ENCODE measurements at places on chromosomes 7 and 10.

- no peaks in the 10 kb centered on the region for H3K4me1 ChIP-seq
- H3K27me3 ChIP-seq, result no peaks in the 10 kb centered on the region
- DNase-seq, result no peak
- no peaks in the 10 kb centered on the region for H3K36me3 ChIP-seq
- no peak overlapping the region for H3K4me3 ChIP-seq
Observed at GRCh38 chr10:2476812-2477553, 590.4 kb upstream of the PFKP start.

DNA sequence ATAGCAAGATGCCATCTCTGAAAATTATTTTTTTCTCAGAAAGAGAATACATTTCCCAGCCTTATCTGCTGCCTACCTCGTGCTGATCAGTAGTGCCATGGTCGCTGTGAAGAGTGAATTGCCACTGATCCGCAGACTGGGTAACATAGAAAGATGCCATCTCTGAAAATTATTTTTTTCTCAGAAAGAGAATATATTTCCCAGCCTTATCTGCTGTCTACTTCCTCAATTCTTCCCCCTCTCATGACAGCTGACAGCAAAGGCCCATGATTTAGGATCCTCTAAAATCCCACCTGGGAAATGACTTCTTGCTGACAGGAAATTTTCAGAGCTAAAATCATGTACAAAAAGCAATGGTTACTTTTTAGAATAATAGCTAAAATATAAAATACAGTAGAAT is 92.5 kb upstream of the AHR start:
- no peak overlapping the region for H3K4me3 ChIP-seq
- H3K27ac ChIP-seq, result no peak overlapping the region
- H3K36me3 ChIP-seq, result no peaks in the 10 kb centered on the region
- no peaks in the 10 kb centered on the region for H3K4me1 ChIP-seq
- H3K27me3 ChIP-seq, result no peaks in the 10 kb centered on the region
- no peak for DNase-seq

DNA sequence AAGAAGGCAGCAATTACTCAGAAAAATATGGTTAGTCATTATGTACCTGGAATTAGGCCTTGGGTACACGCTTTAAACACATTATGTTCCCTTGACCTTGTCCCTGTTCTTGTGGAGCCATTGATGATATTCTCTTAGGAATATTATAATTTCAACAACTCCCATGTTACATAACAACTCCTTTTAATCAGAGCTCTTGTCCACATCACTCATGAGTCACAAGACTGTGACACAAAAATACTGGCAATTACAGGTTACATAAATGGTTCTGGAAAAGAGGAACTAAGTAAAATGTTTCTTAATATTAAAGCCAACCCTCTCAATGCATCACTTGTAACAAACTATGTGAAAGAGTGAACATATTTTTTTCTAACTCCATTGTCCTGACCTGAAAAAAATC is 143.8 kb upstream of the PCLO start:
- no peaks in the 10 kb centered on the region for H3K36me3 ChIP-seq
- no peaks in the 10 kb centered on the region for H3K27me3 ChIP-seq
- H3K4me1 ChIP-seq, result no peaks in the 10 kb centered on the region

DNA sequence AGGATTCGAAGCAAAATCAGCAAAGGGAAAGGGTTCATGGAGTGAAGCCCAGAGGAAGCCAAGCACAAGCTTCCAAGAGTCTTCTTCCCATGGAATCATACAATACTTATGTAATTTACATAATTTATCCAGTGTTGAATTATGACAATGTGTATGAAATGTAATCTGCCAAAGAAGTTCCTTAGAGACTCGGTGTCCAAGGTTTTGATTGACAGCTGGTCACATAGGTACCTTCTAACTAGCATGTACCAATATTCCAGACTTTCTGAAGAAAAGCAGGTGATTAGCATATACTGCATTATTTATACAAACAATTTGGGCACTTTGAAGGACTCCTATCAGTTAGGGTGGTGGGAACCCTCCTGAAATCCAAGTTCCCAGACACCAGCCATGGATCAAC is 35.3 kb downstream of the ANKIB1 start:
- H3K27me3 ChIP-seq, result no peaks in the 10 kb centered on the region
- DNase-seq, result no peak
- H3K27ac ChIP-seq, result no peak overlapping the region
- peaks cover 28% of the 10 kb centered on the region for H3K4me1 ChIP-seq
- H3K4me3 ChIP-seq, result no peak overlapping the region

DNA sequence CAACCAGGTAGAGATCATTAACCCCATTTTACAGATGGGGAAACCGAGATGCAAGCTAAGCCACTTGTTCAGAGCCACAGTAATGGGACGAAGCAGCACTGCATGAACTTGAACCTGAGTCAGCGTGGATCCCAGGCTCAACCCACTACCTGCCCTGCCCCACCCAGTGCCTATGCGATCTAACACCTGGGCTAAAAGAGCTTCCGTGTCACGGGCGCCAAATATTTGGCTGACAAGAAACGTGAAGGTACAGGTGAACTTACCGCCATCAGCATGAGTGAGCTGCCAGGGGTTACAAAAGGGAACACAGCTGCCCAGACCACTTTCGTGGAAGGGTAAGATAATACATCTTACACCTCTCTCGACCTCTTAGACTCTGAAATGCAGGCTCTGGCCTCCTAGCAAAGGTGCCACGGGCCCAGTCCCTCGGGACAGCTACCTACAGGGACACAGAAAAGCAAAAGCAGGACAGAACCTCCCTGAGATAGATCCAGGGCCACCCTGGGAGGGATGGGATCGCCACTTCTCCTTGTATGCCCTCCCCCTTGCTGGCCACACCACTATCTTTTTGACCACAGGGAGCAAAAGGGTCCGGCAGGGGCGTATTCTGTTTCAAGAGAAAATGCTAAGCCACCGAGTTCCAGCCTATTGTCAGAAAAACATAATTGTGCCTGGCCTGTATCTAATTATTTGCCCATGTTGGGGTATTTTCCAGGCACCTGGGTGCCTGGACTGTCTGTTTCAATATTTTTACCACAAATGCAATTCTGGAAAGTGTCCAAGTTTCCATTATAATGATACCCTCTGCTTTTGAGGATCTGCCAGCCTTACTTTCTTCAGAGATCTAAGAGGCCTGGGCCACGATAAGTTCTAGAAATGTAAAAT is 6.4 kb downstream of the CHST15 start:
- no peaks in the 10 kb centered on the region for H3K27me3 ChIP-seq
- peak; percentile 61 for DNase-seq
- H3K36me3 ChIP-seq, result no peaks in the 10 kb centered on the region
- peaks cover 65% of the 10 kb centered on the region for H3K4me1 ChIP-seq

DNA sequence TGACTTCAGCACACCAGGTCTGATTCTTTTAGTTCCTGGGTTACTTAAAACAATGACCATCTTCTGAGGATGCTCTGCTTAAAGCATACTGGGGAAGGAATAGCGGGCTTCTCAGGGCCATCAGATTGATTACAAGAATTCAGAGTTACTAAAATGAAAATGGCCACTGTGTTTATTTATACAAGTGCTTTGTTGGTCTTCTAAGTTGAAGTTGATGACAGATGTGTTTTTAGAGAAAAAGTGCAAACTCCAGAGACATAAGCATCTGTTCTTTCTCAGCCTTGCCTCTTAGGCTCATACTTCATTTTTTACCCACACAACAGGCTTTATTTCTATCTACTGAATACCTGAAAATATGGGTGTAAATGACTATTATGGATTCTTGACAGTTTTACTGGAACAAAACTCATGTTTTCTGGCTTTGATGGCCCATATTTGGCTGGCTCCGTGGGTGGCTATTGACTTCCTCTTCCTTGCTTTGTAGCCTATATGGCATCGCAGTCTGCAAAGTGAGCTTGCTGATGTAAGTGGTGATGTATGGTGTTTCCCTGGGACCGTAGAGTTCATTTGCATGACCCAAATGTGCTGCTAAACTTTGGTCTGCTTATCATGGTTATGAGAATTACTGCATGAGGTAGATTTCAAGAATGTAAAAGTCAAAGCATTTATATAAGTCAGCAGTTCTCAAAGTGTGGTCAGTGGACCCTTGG is 121.3 kb downstream of the BMPER start:
- H3K4me3 ChIP-seq, result no peak overlapping the region
- no peaks in the 10 kb centered on the region for H3K27me3 ChIP-seq
- H3K4me1 ChIP-seq, result peaks cover 16% of the 10 kb centered on the region

DNA sequence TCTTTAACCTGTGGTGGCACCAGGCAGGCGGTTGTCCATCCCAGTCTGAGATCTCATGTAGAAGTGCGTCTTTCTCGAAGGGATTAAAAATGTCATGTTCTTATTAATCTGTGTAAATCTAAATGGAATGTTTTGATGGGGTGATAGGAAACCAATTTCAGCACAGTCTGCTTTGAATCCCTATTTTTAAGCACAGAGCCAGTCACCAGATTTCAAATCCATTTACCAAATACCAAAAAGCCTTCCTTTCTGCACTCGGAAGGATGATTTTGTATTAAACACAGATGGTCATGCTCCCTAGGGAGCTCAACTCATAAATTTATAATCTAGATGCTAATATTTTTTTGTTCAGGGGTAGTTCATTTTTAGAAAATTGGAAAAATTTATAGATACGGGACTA is 160.6 kb upstream of the AOAH start:
- H3K4me3 ChIP-seq, result no peak overlapping the region
- no peak for DNase-seq
- no peak overlapping the region for H3K27ac ChIP-seq
- H3K36me3 ChIP-seq, result no peaks in the 10 kb centered on the region
- H3K4me1 ChIP-seq, result no peaks in the 10 kb centered on the region

GRCh38 chr7:115516341-115516740 is 514.2 kb downstream of the TFEC start:
- H3K27ac ChIP-seq, result no peak overlapping the region
- no peaks in the 10 kb centered on the region for H3K36me3 ChIP-seq
- DNase-seq, result no peak
- H3K27me3 ChIP-seq, result no peaks in the 10 kb centered on the region

GRCh38 chr7:18700147-18700546 is 204.6 kb downstream of the HDAC9 start:
- no peaks in the 10 kb centered on the region for H3K4me1 ChIP-seq
- no peak overlapping the region for H3K27ac ChIP-seq
- no peaks in the 10 kb centered on the region for H3K36me3 ChIP-seq
- DNase-seq, result no peak
- no peaks in the 10 kb centered on the region for H3K27me3 ChIP-seq
- no peak overlapping the region for H3K4me3 ChIP-seq

DNA sequence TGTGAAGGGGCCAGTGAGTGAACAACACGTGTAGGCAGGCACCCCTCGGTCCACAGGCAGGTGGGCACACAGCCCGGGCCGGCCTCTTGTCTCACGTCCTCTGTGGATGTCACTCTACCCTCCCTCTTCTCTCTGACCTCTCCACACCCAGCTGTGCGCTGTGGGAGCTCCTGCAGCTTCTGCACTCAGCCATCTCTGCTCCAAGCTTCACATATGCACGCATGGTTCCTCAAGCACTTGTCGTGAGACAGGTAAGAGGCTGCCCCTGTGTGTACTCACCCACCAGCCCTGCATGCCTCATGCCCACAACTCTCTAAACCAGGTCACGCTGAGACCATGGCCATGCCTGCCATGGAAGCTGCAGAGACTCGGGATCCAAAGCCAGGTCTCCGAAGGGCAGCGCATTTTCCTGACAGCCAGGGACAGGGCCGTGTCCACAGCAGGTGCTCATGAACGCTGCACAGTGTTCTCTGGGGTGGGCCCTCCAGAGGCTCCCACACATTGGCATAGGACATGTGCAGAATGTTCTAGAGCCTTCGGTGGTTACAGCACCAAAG is 477.5 kb downstream of the PTPRN2 start:
- H3K4me1 ChIP-seq, result no peaks in the 10 kb centered on the region
- no peak overlapping the region for H3K4me3 ChIP-seq
- no peak overlapping the region for H3K27ac ChIP-seq

DNA sequence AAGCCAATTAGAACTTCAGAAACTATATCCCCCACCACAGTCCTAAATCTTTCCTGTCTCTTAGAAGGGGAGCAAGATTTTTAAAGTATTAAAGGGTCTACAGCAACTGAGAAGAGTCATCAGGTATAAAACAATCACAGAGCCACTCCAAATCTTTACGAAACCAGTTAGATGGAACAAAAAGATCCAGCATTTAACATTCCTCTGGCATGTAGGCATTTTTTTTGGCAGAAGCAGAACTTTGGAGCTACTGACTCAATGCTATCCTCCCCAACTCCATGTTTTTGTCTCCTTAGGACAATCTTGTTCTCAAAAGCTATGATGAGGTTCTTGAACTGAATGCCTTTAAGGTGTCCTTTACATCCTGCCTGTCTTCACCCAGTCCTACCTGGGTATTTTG is 333.3 kb downstream of the PRPF18 start:
- no peaks in the 10 kb centered on the region for H3K4me1 ChIP-seq
- H3K27me3 ChIP-seq, result no peaks in the 10 kb centered on the region
- DNase-seq, result no peak
